ENCODE measurements at places on chromosomes 12 and 14.

GRCh38 chr14:59691266-59691665 lies 114.7 kb upstream of the CCDC175 start:
- DNase-seq = no peak

GRCh38 chr14:103340480-103341212 lies 6.6 kb downstream of the EIF5 start:
- DNase-seq = no peak

DNA sequence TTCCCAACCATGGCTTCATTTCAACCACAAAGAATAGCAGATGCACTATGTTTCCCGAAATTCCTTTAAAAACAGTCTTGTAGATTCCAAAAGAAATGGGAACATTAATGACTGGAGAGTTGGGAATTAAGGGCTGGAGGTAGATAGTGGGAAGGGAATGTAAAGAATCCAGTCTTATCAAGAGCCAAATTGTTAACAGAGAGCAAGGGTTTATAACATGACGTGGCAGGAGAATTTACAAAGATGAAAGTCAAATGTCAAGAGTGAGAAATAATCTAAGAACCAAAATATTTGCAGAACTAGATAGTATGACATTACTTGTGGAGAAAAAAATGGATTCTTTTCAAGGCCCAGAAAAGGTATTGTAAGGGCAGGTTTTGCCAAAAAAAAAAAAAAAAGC lies 200.9 kb downstream of the GRIN2B start:
- no peak for DNase-seq

- no peak for DNase-seq
Measured at GRCh38 chr14:65101631-65102440, 481 bp downstream of the MAX start.

GRCh38 chr12:96053476-96054243 lies 18.3 kb upstream of the LTA4H start:
- DNase-seq = no peak

DNA sequence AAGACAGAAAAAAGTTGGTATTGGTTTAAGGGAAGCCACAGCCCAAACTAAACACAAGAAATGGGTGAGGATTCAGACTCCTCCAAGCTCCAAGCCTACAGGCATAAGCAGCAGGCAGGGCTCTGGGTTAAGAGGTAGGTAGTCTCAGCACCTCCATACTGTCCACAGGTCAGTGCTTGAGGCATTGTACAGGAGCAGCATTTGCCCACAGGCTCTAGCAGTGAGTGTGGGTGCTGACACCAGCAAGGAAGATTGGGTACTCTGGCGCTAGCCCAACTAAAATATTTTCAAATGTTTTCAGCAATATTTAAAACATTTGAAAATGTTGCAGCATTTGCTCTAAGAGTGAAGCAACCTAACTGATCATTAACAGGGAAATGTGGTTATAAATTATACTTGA lies 33.1 kb downstream of the FERMT2 start:
- no peak for DNase-seq

DNA sequence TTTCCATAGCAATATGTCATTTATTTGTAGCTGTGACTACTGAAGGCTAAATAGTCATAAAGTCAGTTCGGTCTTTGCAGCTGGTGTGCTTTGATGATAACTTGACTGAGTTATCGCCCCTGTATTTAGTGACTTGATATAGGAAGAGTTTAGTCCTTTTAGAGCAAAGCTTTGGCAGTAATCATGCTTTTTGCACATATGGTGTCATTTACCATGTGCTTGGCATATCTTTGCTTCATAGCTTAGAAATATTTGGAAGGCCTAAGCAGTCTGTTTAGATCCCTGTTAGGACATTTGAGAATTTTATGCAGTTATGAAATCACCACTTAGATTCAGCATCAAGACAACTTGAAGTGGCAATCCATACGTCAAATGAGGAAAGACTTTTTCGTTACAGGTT lies 31.6 kb downstream of the POLR3B start:
- DNase-seq = no peak

DNA sequence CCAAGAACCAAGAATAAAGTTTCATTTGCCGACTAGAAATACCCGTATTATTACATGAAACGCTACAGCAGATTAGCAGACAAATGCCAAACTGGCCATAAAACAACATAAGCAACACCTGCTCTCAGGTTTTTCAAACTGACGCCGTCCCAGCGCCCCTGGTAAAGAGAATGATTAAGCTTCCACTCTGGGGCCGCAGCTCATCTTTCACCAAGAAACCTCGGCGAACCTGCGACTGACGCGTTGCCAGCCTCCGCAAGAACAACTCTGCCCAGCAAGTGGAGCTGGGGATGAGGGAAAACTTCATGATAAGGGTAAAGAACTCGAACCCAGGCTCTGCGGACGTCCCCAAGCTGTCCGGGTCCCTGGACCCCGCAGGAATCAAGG lies 530 bp downstream of the ARL1 start:
- peak; percentile 20 for DNase-seq

GRCh38 chr12:105742567-105742874 lies 396.2 kb downstream of the NUAK1 start:
- DNase-seq = no peak

- no peak for DNase-seq
Measured at GRCh38 chr14:101410126-101410525, 151.2 kb upstream of the DIO3 start.

DNA sequence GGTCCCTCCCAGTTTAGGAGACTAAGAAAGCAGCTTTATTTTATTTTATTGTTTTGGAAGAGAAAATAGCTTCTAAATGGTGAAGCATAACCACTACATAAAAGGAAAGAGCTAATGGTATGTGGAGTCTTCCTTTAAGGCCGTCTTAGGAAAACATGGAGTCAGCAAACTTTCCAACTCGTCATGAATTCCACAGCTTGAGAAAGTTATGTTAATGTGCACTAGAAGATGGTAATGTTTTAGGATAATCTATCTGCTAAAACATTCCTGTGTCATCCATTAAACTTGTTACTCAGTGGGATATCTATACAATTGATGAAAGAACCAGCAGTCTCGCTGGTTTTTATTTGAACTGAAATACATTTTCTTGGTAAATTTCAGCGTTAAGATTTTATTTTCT lies 448.4 kb upstream of the SEL1L start:
- no peak for DNase-seq

DNA sequence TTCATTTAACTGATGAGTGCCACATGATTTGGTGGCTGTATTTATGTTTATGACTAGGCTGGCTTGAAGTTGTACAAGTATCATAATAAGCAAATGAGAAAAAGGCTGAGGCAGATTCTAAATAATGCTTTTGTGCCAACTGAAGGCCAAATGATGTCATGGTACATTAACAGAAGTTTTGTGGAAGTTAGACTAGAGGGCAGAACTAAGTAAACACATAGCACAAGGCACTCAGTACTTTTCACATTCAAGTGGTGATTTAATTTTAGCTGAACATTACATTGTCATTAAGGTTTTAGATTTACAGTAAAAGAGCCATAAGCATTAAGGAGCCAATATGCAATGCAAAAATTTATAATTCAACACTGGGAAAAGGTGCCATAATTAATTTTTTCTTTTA lies 21.1 kb downstream of the PPP1CC start:
- DNase-seq = no peak

GRCh38 chr14:85391455-85391854 lies 138.5 kb upstream of the FLRT2 start:
- DNase-seq = no peak

DNA sequence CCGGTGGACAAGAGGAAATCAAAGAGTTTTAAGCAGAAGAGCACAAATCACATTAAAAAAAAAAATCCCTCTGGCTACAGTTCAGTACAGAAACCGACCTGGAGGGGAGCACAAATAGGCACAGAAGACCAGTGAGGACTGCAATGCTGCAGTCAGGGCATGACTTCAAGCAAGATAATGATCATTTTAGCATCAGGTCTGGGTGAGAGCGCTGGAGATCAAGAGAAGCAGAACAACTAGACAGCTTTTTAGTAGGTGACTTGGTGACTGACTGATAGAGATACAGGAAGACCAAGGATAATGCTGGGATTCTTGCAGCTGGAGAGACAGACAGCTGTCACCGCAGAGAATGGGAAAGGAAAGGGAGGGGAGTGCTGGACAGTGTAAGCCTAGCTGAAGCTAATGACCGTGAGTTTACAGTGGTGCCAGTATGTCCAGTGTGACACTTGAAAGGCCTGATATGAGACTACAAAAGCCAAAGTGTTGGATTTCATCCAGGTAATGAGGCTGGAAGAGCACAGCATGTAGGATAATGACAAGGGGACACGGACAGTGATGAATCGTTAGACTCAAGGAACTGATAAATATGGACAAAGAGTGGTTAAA lies 5.6 kb downstream of the NFYB start:
- peak; percentile 95 for DNase-seq

GRCh38 chr14:65703996-65704395 lies 291.5 kb downstream of the FUT8 start:
- no peak for DNase-seq

DNA sequence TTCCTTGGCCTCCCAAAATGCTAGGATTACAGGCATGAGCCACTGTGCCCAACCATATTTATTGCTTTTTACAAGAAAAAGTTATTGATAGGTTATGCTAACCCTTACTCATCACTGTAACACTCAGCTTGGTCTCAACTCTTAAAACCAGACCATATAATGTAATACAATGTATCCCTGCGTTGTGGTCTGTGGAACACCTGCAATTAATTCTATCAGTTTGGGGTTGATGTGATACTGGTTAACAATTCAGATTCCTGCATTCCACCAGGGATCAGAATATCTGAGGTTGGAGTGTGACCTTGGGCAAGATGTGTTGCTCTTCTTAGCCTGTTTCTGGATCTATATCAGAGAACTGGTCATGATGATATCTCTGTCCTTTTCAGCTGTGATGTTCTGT lies 419.0 kb downstream of the RAD51B start:
- no peak for DNase-seq

- DNase-seq = no peak
Measured at GRCh38 chr12:131449027-131449426, 261.9 kb upstream of the SFSWAP start.

- no peak for DNase-seq
Measured at GRCh38 chr12:115984616-115985015, 292.9 kb downstream of the MED13L start.

DNA sequence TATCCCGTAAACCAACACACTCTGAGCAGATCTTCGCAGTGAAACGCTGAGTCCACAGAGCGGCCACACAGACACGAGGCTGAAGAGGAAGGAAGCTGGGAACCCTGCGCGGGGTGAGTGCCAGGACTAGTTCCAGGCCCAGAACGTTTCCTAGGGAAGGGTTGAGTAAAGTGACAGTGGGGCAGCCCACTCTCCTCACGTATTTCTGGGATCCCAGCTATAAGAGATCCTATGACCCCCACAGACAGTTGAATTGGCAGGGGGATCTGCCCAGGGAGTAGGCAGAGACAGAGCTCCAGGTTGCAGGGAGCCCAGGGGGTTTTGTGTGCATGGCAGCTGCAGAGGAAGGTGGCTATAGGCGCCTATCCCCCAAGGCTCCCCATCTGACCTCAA lies 51.1 kb downstream of the GTF2A1 start:
- DNase-seq = no peak

- no peak for DNase-seq
Measured at GRCh38 chr12:66623455-66623854, 55.4 kb downstream of the GRIP1 start.
